ENCODE measurements at places on chromosomes 5 and 9.

DNA sequence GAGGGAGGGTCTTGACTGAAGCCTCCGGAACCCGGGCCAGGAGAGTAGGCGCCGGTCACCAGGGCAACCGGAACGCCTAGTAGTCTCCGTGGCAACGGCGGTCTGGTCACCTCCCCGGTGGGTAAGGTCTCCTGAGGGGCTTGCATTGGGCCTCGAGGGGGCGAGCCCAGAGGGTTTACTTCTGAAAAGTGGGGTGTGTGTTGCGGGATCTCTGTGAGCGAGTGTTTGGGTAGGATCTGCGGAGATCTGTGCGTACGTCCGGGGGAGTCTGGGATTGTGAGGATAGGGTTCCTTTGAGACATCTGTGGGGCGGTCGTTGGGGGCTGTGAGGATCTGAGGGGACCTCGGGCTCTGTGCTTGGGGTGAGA, at the start of gene FAM221B:
FAM221B (minus strand) TSS at position 17 of the 368 bp plus-strand sequence. CDS start 2,571 bp downstream, outside the sequence.
- DNase-seq = peak; percentile 9

GRCh38 chr9:130034570-130034969, 8.4 kb downstream of the FNBP1 start:
- DNase-seq = no peak

DNA sequence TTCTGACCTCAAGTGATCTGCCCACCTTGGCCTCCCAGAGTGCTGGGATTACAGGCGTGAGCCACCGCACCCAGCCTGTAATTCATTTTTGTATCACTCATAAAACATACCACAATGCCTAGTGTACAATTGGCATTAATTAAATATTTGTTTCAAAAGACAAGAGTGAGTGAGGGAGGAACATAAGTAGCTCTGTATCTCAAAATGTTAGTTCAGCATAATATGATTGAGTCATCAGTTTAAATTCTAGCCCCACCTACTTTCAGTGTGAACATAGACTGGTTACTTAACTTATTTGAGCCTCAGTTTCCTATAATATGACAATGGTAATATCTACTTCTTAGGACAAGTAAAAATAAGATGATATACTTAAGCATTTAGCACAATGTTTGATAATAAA, 26.9 kb downstream of the INVS start:
- no peak for DNase-seq

DNA sequence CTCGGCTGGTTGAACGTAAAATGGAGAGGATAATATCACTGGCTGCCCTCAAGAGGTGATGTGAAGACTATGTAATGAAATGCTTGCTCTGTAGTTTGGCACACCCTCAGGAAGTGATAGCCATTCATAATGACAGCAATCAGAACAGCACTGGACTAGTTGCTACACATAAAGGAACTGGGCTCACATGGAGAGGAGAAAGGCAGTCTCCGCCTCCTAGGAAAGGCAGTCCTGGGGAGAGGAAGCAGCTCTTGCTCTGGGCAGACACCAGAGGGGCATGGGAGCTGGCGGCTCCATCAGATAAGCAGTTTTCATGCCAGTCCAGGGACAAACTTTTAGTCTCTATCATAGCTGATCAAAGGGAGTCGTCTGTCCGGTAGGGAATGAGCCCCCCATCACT, 46.9 kb downstream of the ARHGEF37 start:
- no peak for DNase-seq

DNA sequence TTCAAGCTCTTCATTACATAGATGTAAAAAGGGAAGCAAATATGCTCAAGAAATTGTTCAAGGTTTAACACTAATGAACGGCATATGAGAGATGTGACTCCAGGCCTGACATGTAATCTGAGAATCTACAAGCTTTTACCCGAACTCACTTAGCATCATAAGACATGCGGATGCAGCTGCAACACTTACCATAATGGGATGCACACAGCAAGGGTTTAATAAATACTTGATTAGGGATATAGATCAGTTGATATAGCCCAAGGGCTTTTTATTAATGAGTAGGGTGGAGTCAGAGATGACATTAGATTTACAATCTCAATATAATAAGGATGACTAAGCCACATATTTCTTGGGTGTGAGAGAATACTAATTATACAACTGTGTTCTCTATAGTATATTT, 2215.5 kb downstream of the MAT2B start:
- DNase-seq = no peak

GRCh38 chr5:53749621-53750020, 189.2 kb downstream of the NDUFS4 start:
- no peak for DNase-seq

DNA sequence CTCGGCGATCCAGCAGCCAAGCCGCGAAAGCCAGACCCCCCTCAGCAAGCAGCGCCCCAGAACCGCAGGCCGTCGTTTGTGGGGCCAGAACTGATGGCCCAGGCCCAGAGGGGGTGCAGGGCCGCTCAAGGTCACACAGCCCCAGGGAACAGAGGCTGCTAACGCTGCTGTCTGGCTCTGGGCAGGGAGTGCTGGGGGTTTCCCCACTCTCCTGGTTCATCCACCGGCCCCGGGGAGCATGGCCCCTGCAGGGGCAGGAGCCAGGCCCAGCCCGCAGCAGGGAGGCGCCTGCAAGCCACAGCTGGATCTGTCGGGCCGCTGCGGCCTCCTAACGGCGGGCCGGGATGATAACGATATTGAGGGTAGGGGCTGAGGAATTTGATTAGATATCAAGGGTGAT, 64.8 kb upstream of the IGFBPL1 start:
- no peak for DNase-seq

DNA sequence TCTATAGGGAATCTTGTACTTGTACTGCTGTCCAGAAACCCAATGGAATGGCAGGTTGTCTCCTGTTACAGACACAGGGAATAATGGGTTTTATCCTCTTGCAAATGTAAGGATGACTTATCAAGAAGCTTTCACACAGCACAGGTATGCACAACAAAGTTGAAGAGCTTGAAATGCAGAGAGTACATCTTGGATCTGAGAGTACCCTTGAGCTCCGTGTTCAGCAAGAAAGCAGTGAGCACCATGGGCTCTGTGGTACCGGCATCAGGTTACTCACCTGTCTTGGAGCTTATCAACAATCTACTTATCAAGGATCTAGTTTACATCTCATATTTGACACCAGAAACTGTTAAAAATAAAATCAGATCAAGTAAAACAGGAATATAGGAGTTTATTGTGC, 22.0 kb upstream of the EMB start:
- DNase-seq = no peak

DNA sequence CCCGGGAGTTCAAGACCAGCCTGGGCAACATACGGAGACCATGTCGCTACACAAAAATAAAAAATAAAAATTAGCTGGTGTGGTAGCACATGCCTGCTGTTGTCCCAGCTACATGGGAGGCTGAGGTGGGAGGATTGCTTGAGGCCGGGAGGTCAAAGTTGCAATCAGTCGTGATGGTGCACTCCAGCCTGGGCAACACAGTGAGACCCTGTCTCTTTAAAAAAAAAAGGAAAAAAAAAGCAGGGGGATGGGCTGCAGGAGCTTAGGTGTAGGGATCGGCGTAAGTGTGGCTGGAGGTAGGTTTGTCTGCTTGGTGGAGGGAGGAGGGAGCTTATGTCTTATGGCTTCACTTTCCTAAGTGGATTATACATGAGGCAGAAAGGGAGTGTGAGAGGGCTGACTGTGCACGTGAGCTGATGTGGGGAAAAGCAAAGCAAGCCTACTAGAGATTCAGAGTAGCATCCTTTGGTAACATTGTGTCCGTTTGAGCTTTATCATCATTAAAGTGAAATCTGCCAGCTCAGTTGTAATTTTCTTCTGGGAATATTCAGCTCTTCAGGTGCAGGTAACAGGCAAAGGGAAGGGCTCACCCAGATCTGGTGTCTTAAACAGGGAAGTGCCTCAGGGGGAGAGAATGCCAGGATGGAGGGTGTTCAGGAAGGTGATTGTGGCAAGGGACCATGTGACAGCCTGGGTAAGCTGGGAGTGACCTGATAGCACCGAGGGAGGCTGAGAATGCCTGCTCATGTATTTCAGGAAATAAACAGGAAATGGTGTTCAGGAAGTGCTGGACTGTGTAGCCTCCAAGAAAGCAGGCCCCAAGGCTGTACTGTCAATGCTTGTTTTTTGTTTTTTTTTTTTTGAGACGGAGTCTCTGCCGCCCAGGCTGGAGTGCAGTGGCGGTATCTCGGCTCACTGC, 17.6 kb upstream of the SETX start:
- no peak for DNase-seq

DNA sequence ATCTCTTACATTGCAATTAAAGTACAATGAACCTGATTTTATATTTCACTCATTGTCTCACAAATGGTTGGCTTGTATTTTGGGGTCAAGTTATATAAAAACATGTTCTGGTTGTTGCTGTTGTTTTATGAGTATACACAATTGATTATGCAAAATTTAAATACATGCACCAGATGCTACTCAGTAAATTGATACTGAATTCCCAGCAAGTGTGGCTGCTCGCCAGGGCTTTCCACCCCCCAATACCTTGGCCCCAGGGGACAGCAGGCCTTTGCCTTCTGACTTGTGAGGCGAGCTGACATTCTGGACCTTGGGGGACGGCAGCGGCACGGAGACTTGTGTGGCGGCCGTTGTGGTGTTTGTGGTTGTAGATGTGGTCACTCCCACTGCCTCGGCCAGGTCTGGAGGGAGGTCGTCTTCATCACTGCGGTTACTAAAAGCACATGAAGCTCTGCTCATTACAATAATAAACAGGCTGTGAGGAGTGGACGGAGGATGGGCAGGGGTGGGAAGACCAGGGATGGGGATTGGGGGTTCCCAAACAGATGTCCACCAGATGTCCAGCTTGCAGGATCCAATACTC, 27.0 kb upstream of the FRRS1L start:
- DNase-seq = no peak

- DNase-seq = no peak
These were observed 168.5 kb downstream of the HSD17B3 start for GRCh38 chr9:96133321-96134021.

DNA sequence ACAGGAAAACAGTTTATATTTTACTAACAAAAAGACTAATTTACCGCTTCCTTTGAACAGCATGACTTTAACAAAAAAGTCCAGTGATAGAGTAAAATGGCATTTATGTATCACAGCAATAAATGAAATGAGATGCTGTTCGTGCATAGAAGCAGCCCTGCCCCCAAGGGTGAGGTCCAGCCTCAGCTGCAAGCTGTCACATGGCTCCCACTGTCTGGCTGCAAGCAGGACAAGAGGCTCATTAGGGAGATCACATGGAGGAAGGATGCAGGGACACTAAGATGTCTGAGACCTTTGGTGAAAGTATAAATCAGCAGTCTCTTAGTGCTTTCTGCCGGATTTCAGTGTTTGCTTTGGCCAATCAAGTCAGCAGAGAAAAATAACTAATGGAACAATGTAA, 23.0 kb downstream of the GDNF start:
- DNase-seq = no peak

- no peak for DNase-seq
These were observed 6.2 kb downstream of the OBP2B start for GRCh38 chr9:133202688-133203453.

GRCh38 chr9:6785682-6786081, 27.9 kb downstream of the KDM4C start:
- no peak for DNase-seq

- DNase-seq = no peak
These were observed 1.1 kb upstream of the IRF1 start for GRCh38 chr5:132491368-132492364.

DNA sequence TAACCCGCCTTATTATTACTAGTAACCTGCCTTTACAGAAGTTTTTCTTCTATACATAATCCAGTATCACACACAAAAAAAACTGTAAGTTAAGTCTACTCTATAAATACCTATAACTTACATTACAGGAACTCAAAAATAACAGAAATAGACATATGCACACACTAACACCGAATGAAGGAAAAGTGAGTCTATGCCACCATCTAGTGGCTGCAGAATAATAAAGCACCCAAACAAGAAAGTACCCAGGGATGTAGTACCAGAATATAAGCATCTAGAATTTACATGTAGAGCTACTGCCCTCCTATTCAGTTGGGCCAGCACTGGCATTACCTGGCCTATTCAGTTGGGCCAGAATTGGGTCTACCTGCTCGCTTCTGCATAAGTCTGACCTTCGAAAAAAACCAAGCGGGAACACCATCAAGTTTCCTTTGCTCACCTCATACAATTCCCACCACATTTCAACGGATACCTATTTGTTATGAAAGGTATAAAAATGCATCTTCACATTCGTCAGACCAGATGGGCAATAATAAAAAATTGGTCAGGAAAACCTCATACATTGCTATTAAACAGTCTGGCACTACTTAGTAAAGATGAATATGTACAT, 4.0 kb upstream of the NIPSNAP3A start:
- peak; percentile 45 for DNase-seq

DNA sequence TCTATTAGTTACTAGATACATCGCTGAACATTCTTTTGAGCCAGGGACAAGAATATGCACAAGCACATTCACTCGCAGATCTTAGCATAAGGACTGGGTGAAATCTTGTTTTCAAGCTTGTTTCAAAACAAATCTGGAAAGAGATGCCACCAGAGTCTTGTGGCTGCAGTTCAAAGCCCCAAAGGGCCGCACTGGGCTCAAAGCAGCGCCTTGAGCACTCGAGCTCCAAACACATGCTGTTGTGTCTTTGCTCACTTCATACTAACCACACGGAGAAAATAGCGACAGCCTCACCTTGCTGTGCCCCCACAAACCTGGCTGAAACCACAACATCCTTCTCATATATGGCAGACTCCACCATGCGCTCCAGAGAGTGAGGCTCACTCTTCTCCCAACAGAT, 34.2 kb upstream of the IL7R start:
- DNase-seq = no peak

DNA sequence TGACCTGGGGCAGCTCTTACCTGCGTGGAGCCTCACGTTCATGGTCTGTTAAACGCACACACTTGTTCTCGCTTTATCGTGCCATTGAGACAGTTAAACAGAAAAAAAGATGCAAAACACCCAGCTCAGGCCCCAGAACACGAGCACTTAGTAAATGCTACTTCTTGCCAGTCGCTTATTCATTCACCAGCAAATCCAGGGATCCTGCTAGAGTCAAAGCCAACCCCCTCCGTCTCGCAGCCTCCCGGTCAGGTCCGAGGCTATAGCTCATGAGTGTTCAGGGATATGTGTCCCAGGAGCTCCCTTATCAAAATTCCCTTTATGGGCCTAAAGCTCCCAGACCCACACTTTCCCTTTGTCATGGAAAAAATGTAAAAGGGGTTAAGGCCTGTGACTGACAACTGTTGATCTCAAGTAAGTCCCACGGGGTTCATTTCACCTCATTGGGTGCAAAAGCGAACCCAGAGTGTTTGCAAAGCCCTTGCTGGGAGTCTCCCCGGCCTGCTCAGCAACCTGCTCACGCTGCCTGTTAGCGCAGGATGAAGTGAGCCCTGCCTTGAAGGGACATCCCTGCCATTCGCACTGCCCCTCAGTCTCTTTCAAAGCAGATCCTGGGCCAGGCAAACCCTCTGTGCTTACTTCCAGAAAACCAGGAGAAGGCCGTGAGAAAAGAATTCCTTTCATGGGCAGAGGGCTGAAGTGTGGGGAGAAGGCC, 40.7 kb downstream of the HRH2 start:
- DNase-seq = no peak
